ENCODE measurements at places on chromosomes 2 and 18.

GRCh38 chr2:26169681-26170414 is 3.0 kb upstream of the GAREM2 start:
- no peak for DNase-seq

DNA sequence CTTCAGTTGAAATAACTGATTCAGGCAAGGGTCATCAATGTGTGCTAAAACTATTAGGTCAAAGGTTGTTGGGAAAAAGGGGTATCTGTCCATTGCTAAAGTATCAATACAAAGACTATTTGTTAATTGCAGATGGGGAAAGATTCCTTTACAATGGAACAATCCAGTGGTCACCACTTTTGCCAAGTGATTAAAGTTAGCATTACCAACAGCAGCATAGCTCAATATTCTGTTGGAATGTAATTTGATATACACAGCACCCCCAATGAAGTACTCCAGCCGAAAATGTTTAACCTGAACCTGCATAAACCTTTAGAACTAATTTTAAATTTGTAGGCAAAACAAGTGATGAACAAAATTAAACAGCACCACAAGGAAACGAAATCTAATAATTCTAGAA is 191.0 kb downstream of the TCF4 start:
- no peak for DNase-seq

DNA sequence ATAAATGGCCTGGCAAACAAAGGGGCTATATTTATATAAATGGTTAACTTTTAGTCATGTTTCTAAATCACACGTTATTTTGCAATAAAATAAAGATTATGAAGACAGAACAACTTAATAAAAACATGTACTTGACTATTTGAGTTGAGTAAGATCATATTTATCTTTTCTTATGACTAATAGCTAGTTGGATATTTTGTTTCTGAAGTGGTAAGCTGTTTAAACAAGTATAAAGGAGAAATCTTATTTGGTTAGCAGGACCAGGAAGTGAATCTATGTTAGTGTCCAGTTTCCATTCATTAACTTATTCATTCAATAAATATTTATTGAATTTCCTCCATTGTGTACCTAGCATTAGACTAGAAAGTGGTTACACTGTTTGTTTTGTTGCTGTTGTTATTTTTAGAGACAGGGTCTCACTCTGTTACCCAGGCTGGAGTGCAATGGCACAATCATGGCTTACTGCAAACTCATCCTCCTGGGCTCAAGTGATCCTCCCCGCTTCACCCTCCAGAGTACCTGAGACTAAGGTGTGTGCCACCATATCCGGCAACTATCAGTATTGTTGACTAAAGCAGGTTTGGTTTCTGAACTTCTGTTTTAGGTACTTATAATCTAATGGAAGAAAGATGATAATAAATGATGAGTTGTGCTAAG is 312.6 kb downstream of the DPP10 start:
- DNase-seq: no peak

- no peak for DNase-seq
These were observed 172.3 kb downstream of the IKZF2 start for GRCh38 chr2:212979046-212979612.

GRCh38 chr2:182611009-182611408 is 105.0 kb upstream of the DNAJC10 start:
- DNase-seq: no peak

DNA sequence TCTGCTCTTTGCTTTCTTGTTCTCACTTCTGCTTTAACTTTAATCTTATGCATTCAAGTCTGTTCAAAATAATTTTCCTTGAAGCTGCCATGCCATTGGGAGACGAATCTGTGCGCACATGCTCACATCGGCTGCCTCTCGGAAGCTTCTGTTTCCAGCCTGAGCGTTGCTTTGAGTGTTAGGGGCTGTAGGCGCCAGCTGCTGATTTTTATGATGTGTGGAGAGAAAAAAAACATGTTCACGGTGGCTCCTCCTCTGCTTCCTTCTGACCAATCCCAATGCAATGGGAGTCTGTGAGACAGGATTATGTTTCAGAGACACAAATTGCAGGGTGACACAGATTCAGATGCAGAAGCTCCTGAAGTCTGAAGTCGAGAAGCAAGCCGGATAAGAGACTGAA is at the start of gene MC4R:
TSS of gene MC4R (minus strand) at position 180 of the 400 bp plus-strand sequence. CDS start 426 bp downstream, outside the sequence.
- no peak for DNase-seq

- DNase-seq: no peak
These were observed 19.9 kb downstream of the SNORC start for GRCh38 chr2:232889876-232890401.

- no peak for DNase-seq
These were observed 196.9 kb downstream of the MYCN start for GRCh38 chr2:16137080-16137755.

- no peak for DNase-seq
These were observed 22.1 kb upstream of the EVA1A start for GRCh38 chr2:75582840-75583239.

- no peak for DNase-seq
These were observed 53.1 kb downstream of the CHRNA1 start for GRCh38 chr2:174711206-174711605.

DNA sequence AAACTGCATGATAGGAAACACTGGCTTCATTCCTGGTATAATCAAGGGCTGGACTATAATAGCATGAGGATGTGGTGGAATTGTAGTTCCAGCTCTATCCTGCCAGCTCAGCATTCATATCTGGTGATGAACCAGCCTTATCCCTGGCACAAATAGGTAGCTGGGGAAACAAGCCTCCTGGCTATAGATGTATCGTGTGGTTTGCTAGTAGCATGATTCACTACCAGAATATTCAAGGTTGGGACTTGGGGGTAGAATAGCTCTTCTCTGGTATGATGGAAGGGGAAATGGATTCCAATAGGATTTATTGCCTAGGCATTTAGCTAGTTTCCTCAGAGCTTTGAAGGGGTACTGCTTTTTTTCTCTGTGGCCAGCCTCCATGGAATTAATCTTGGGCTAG is 532.8 kb downstream of the FBXO15 start:
- DNase-seq: no peak

GRCh38 chr2:240707043-240707756 is 15.5 kb downstream of the AQP12A start:
- no peak for DNase-seq

GRCh38 chr2:218282173-218282991 is 9.9 kb downstream of the TMBIM1 start:
- no peak for DNase-seq

GRCh38 chr2:186126181-186126580 is 359.9 kb upstream of the ZC3H15 start:
- no peak for DNase-seq

DNA sequence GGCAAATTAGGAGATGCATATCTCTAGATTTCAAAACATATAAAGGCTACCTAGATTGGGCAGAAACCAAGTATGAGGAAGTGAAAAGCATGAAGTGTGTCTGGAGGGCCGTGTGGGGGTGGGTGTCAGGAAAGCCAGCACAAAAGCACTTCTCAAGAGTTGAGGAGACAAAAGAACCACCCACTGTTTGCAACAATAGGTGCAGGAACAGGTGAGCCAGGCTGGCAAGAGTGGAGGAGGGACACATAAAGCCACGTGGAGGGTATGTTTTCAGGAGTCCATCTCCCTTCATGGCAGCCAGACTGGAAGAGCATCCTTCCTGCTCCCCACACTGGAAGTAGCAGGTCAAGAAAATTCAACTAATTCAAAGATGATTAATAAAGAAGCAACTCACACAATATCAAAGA is 96.4 kb downstream of the CERS6 start:
- DNase-seq: no peak

DNA sequence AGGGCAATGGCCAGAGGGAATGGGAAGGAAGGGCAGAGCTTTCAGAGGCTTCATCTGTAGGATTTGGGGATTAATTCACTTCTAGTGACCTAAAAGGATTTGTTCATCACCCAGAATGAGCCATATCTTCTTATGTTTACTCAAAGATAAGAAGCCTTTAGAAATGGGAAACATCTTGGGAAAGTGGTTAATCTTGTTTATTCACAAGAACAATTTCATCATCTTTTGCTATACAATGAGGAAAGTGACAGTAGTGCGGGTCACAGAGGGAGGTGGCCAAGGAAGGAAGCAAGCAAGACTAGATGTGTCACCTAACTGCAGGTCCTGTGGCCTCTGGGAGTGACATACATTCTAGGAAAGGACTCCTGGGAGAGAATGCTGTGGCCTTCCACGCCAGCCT is 140.4 kb upstream of the ALPP start:
- DNase-seq: no peak

DNA sequence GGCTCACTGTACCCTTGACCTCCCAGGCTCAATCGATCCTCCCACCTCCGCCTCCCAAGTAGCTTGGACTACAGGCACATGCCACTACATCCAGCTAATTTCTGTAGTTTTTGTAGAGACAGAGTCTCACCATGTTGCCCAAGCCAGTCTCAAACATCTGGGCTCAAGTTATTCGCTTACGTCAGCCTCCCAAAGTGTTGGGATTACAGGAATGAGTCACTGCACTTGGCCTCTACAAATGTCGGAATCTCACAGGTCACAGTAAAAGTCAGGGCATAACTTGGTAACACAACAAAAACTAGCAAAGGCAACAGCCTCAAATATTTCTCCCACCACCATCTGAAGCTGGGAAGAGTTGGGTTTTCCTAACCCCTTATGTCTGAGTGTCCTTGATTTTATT is 25.3 kb downstream of the SCG2 start:
- DNase-seq: no peak

GRCh38 chr2:207937823-207938222 is 87.5 kb downstream of the PLEKHM3 start:
- DNase-seq: no peak

DNA sequence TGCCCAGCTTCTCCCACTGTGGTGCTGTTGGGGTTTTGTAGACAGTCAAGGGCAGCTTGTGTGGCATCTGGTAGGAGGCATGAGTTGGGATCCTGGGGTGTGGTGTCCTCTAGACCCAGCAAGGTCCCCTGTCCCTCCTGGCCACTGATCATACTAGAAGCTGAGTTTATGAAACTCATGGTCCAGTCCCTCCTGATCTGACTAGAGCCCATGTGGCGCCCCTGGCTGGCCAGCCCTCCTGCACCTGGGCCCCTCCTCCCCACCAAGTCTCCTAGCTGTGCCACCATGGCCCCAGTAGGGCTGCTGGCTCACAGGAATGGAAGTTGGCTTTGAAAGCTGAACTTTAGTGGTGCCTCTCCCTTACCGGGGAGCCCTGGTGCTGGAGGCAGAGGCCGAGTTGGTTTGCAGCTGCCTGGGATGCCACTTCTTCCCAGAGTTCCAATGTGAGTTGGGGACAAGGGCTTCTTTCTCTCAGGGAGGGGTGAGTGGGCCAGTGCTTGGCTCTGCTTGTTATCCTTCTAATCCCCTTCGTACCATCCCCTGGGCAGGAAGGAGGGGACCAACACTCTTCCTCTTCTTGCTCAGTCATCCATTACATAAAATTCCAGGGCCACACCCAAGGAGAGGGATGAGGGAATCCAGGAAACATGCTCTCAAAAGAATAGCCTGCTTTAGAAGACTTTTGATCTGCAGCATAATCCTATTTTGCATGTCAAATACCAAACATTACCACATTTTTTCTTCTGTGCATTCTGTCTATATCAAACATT is 37.5 kb upstream of the HAAO start:
- no peak for DNase-seq

DNA sequence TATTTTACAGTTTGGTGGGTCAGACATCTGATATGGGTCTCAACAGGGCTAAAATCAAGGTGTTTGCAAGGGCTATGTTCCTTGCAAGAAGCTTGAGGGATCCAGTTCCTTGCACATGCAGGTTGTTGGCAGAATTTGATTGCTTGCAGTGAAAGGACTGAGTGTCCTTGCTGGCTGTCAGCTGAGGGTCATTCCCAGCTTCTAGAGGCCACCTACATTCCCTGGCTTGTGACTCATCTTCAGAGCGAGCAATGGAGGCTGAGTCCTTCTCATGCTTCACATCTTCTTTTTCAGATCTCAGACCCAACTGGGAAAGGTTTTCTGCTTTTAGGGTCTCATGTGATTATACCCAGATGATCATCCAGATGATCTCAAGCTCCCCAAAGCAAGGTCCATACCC is 12.4 kb downstream of the MEX3C start:
- no peak for DNase-seq

DNA sequence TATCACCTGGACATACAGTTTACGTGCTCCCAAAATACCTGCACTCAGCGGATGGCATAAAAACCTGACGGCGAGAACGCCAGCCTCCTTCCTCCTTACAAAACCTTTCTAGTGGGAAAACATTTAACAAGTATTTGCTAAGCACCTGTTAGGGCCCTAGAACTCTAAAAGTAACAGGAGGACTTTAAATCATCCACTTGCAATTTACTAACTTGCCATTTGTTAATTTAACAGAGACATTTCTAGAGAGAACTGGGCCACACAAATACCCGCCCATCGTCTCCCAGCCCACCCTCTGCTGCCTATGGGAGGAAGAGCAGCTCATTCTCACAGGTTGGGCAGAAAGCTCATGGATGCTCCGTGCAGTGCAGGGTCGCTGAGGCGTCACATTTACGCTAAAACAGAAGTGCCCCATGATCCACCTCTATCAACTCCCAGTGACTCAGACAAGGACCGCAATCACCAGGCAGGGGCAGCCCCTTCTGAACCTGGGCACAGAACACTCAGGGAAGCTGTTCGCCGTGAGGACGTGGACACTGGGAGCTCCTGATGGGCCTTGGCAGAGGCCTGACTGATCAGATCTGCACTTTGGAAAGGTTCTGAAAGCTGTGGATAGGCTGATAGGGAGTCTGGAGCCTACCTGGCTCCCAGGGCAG is 106.9 kb downstream of the HDAC4 start:
- no peak for DNase-seq

GRCh38 chr2:229089776-229090175 is 181.3 kb downstream of the PID1 start:
- DNase-seq: no peak

GRCh38 chr2:46495231-46496030 is 16.1 kb downstream of the TMEM247 start:
- DNase-seq: no peak

DNA sequence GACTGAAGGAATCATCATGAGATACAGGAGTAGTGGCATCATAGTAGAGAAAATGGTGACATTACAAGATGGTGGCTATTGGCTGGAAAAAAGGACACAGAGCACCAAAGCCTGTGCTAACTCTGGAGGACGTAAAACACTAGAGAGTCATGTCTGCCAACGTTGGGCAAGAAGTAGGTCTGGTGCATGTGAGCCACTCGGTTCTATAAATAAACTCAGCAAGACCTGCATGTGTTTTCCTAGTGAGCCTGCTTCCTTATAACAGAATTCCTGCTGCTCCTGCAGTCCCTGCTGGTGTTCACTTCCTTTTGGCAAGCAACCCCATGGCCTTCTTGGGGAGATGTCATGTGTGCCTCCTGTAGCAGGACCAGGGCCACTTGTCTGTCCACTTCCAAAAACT is 325.2 kb downstream of the OSR1 start:
- no peak for DNase-seq

GRCh38 chr2:73933194-73933593 is 6.5 kb downstream of the DGUOK start:
- DNase-seq: no peak

- DNase-seq: no peak
These were observed 191.2 kb upstream of the CDH19 start for GRCh38 chr18:66795051-66795450.

GRCh38 chr2:634636-635388 is 42.4 kb downstream of the TMEM18 start:
- no peak for DNase-seq

- DNase-seq: no peak
These were observed 52.3 kb downstream of the ZEB2 start for GRCh38 chr2:144467502-144468137.

GRCh38 chr2:153604133-153604532 is 125.6 kb upstream of the RPRM start:
- no peak for DNase-seq

Data from cortex of kidney (tissue), 1 donor.